ENCODE measurements at places on chromosomes 4 and X.

- no peak for DNase-seq
These were observed 278.0 kb downstream of the ANK2 start for GRCh38 chr4:113327494-113327893.

GRCh38 chr4:37742149-37742548 lies 56.0 kb upstream of the RELL1 start:
- DNase-seq, result no peak

GRCh38 chrX:47991263-47992094 lies 12.3 kb downstream of the ZNF182 start:
- DNase-seq, result no peak

DNA sequence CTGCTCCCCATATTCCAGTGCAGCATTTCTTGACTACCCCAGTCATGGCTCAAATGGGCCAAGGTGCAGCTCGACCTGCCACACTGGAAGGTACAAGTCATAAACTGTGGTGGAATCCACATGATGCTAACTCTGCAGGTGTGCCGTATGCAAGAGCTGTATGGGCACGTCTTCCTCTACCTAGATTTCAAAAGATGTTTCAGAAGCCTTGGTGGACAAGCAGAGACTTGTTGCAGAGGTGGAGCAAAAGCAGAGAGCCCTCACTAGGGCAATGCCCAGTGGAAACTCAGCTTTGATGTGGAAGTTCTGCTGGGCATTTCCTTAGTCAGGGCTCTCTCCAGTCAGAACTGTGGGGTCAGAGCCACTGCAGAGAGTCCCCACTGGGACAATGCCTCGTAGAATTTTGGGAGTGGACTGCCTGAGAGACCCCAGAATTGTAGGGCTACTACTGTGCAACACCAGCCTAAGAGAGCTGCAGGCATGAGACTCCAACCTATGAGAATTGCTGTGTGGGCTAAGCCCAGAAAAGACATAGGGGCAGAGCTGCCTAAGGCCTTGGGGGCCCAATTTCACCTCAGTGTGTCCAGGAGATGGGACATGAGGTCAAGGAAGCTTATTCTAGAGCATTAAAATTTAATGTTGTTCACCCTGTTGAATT lies 65.7 kb downstream of the BEX3 start:
- no peak for DNase-seq

GRCh38 chr4:105433421-105433820 lies 40.4 kb downstream of the PPA2 start:
- DNase-seq, result no peak

- no peak for DNase-seq
These were observed 112.2 kb downstream of the IL13RA2 start for GRCh38 chrX:114905251-114905650.

DNA sequence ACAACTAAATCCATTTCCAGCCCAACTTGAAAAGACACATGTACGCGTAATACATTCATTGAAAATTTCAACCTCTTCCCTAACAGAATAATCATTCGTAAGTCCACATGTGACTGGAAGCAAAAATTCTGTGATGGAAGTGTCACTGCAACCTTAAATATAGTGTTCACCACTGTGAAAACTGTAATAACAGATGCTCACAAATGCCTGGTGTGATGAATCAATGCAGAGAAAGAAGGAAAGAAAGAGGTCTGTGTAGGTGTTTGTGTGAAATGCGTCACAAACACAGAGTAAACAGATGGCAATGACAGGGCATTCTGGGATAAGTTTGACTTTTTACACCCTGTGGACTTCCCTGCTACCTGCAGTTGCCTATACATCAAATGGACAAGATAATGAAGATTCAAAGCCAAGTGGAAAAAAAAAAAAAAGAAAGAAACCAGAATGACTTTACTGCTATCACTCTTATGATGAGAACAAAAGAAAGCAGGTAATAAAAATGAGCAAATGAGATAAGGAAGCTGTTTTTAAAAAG lies 123.3 kb downstream of the EPHA5 start:
- no peak for DNase-seq

GRCh38 chrX:42933187-42933586 lies 155.2 kb upstream of the PPP1R2C start:
- no peak for DNase-seq
